Naive thymus-derived CD8-positive, alpha-beta T cell (primary cell): ENCODE measurements at places on chromosomes 2 and 18.

- no peak overlapping the region for H3K4me3 ChIP-seq
- peaks cover 40% of the 10 kb centered on the region for H3K27me3 ChIP-seq
- H3K27ac ChIP-seq, result no peak overlapping the region
- H3K36me3 ChIP-seq, result no peaks in the 10 kb centered on the region
Observed at GRCh38 chr2:18465979-18466378, 94.5 kb downstream of the RDH14 start.

GRCh38 chr2:214069254-214069653 is 341.6 kb upstream of the VWC2L start:
- DNase-seq, result no peak
- no peaks in the 10 kb centered on the region for H3K4me1 ChIP-seq
- H3K27ac ChIP-seq, result no peak overlapping the region
- H3K36me3 ChIP-seq, result no peaks in the 10 kb centered on the region
- no peak overlapping the region for H3K4me3 ChIP-seq
- no peaks in the 10 kb centered on the region for H3K27me3 ChIP-seq

DNA sequence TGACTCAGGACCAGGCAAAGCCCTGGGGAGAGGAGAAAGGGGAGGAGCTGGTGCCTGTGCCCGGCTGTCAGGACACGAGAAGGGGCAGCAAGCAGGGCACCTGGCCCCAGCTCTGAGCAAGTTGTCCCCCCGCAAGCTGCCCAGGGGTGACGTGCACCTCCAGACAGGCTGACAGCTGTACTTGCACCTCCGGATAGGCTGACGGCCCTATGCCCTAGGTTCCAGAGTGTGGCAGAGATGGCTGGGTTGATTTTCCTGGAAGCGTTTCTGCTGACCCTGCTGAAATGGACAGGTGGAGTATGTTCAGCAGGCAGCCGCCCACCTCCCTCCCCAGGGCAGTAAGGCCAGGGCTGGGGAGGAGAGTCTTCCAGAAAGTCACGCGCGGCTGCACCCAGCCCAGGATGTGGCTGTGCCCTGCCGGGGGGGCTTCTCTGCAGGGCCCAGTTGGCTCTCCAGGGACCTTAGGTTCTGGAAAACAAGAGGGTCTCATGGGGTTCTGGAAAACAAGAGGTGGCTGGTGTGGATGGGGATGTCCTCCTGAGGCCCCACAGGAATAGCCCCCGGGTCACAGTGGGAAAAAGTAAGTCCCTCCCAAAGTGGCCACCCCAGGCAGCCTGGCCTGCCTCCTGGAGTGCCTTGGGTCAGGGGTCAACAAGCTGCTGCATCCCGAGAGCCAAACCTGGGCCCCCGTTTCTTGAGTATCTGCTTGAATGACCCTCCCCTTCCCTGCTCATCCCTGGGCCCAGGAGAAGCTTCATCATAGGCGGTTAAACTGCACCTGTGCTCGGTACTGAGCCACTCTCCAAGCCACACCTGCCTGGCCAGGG is 71.4 kb upstream of the OTOS start:
- no peak overlapping the region for H3K4me3 ChIP-seq
- no peaks in the 10 kb centered on the region for H3K4me1 ChIP-seq
- peak; percentile 47 for DNase-seq
- H3K27ac ChIP-seq, result no peak overlapping the region
- no peaks in the 10 kb centered on the region for H3K36me3 ChIP-seq

DNA sequence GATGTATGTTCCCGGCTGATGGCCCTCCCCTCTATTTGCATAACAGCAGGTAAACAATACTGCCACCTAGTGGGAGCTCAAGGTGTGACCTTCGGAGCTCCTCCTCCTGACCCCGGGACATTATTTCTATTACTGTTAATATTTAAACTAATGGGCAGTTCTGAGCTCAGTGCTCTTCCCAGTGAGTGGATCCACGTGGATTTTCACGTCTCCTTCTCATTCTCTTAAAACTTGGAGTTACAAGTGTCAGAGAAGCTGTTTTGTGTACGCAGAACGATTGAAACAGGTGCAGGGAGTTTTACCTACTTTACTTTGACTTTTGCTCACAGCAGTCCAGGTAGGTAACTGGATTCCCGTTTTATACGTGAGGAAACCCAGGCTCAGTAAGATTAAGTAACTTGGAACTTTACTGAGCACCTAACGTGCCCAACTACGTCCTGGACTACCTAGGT is 127.3 kb downstream of the PRKCE start:
- no peaks in the 10 kb centered on the region for H3K36me3 ChIP-seq
- H3K4me1 ChIP-seq, result no peaks in the 10 kb centered on the region
- peak; percentile 54 for DNase-seq
- no peak overlapping the region for H3K27ac ChIP-seq
- peak overlapping the region; percentile 66 for H3K4me3 ChIP-seq

DNA sequence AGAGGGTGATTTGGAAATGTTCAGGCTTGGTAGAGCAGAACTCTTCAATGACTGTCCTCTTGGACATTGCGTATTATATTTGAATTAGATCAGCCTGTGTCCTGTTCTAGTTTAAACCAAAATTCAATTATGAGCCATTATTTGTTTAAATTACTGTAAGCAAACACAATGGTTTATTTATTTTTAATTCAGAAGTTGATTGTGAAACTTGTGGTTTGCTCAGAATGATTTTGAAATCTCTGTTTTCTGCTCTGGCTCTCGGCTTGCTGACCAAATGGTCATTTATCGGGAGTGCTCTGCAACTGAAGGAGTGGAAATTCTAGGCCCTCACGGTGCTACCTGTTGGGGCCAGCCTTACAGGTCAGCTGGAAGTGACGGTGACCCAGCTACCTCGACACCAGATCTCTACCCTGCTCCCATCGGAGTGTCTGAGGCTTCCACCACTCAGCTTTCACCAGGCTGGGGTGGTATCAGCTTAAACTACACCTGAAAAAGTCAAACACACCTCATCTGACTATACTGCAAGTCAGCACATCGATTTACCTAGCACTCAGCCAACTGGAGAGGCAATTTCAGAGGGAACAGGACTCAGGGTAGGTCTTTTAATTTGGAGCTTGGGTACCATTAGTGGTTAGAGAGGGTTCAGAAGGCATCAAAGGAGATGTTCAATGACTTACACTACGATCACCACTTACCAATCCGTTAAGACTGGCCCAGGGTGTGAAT is 36.8 kb upstream of the GPD2 start:
- H3K27ac ChIP-seq, result peak overlapping the region; percentile 97
- peak overlapping the region; percentile 96 for H3K4me3 ChIP-seq
- H3K27me3 ChIP-seq, result no peaks in the 10 kb centered on the region
- H3K4me1 ChIP-seq, result peaks cover 36% of the 10 kb centered on the region
- H3K36me3 ChIP-seq, result no peaks in the 10 kb centered on the region

DNA sequence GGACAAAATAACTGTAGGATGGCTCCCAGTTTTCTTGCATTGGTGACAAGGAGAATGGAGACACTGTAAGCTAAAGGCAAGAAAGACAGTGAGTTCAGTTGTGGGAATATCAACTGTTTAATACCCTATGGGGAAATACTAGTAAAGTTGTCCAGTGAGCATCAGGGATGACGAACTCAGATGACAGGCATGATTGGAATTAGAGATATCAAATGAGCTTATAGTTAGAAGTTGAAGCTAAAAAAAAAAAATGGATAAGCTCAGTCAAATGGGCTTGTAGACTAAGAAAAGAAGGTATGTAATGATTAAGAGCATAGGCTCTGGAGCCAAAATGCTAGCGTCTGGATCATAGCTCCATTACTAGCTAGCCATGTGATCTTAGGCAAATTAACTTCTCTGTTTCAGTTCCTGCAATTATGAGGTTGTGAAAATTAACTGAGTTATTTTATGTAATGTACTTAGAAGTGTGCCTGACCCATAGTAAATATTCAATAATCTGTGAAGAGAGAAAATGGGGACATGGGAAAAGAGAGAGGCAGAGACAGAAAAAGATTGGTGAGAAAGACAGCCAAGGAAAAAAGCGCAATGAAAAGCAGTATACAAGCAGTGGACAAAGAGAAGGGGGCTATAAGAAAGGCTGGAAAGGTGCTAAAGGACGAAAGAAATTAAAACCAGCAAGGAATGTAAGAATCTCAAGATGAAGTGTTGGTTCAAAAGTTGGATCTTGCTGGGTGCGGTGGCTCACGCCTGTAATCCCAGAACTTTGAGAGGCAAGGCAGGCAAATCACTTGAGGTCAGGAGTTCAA is 95.7 kb upstream of the SLC39A10 start:
- DNase-seq, result no peak
- H3K4me1 ChIP-seq, result peaks cover 33% of the 10 kb centered on the region
- no peaks in the 10 kb centered on the region for H3K27me3 ChIP-seq
- H3K36me3 ChIP-seq, result peaks cover 5% of the 10 kb centered on the region
- peak overlapping the region; percentile 77 for H3K4me3 ChIP-seq

DNA sequence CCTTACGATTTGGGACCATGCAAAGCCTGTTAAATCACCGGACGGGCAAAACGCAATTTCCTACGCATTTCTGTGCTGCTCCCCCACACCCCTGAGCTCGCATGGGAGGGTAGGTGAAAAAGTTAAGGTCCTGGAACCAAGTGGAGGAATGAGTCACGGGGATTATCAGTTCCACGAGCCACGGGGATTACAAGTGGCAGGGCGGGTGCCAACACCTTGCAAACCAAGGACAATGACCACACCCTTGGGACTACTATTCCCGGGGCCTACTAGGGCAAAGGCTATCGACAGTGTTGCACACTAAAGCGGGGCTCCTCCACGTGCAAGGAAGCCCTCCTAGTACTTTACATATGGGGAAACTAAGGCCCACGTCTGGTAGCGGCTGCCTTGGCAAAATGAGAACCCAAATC is 447 bp downstream of the RETSAT start:
- no peak for DNase-seq
- H3K27ac ChIP-seq, result peak overlapping the region; percentile 99
- H3K27me3 ChIP-seq, result no peaks in the 10 kb centered on the region
- peaks cover 44% of the 10 kb centered on the region for H3K36me3 ChIP-seq
- peaks cover 22% of the 10 kb centered on the region for H3K4me1 ChIP-seq
- peak overlapping the region; percentile 95 for H3K4me3 ChIP-seq

DNA sequence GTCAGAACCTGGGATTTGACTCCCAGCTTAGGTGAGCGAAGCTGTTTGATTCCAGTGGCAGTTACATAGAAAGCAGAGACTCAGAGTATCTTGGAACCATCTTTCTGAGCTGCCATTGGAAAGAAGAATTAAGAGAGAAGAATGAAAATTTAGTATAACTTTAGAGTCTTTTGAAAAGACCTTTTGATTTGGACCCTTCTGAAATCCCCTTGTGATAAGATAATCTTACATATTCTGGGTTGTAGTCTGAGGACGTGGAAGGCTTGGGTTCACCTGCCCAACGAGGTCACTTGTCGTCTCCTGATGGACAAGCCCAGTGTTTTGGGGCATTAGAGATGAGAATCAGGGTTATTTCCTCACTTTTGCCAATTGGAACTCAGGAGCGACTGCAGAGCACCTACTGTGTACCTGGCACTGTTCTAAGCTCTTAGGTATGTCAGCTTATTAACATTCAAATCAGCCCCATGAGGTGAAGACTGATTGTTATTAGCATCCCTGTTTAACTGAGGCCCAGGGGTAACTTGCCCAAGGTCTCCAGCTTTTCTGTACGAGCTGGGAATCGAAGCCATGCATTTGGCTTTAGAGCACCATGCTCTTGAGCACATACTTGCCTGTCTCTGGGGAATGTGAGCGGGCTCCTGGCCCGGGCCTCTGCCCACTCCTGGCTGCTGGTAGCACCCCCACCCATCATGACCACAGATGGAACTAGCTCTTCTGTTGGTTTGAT is 2.9 kb downstream of the HK2 start:
- peak overlapping the region; percentile 76 for H3K27ac ChIP-seq
- H3K27me3 ChIP-seq, result no peaks in the 10 kb centered on the region
- no peaks in the 10 kb centered on the region for H3K36me3 ChIP-seq
- peak overlapping the region; percentile 84 for H3K4me3 ChIP-seq

GRCh38 chr2:25341753-25342371 is at the start of gene DNMT3A:
TSS of gene DNMT3A (minus strand) at chr2:25341925. CDS start at chr2:25313984, 27,941 bp downstream.
- peak within 1 kb of the TSS; percentile 85 for H3K4me3 ChIP-seq
- H3K27ac ChIP-seq, result no peak within 1 kb of the TSS
- no peaks in the 10 kb centered on the region for H3K27me3 ChIP-seq
- H3K4me1 ChIP-seq, result peaks cover 16% of the 10 kb centered on the region

GRCh38 chr2:135510577-135510976 is 20.4 kb downstream of the ZRANB3 start:
- H3K4me1 ChIP-seq, result peaks cover 2% of the 10 kb centered on the region
- no peaks in the 10 kb centered on the region for H3K27me3 ChIP-seq
- H3K27ac ChIP-seq, result no peak overlapping the region
- H3K36me3 ChIP-seq, result peaks cover 21% of the 10 kb centered on the region
- no peak overlapping the region for H3K4me3 ChIP-seq
- DNase-seq, result no peak

- H3K4me3 ChIP-seq, result no peak overlapping the region
- H3K27ac ChIP-seq, result no peak overlapping the region
- no peaks in the 10 kb centered on the region for H3K27me3 ChIP-seq
- H3K4me1 ChIP-seq, result no peaks in the 10 kb centered on the region
- no peak for DNase-seq
- H3K36me3 ChIP-seq, result no peaks in the 10 kb centered on the region
Observed at GRCh38 chr18:23599809-23600208, 13.5 kb upstream of the NPC1 start.

GRCh38 chr2:37882036-37882435 is 43.1 kb upstream of the RMDN2 start:
- H3K27ac ChIP-seq, result no peak overlapping the region
- no peaks in the 10 kb centered on the region for H3K36me3 ChIP-seq
- H3K4me1 ChIP-seq, result peaks cover 13% of the 10 kb centered on the region

DNA sequence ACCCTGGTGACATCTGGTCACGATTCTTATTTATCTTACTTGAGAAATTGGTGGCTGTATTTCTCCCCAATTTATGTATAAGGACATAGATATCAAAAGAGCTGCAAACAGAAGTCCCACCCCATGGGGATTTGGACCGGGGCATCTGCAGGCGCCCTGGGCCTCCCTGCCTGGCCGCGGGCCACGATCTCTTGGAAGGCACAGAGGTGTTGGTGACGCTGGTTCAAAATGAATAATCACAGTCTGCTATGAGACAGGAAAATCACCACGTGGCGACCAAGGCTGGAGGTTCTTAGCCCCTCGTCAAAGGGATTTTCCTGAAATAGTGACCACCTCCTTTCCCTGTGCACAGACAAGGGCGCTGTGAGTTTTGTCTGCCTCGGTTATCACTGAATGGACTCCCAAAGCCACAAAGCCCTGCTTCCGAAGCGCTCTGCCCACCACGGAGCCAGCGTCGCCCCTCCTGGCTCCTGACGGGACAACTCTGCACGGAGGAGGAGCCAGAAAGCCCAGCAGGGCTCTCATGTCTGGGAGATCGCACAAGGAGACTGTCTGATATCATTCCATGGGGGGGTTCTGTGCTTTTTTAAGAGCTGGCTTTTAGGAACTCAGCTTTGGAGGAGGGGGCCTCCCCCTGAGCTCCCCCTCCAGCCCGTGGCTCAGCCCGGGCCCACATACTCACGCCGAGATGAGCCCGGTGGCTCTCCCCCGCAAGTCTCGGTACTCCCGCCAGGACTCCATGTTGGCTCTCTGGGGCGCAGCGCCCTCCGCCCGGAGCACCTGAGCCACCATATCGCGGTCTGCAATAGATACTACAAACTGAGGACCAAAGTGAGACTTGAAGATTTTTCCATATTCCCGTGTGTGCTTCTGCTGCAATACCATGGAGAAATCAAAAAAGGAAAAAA is 14.6 kb downstream of the CYP27C1 start:
- no peak overlapping the region for H3K27ac ChIP-seq
- H3K27me3 ChIP-seq, result peaks cover 32% of the 10 kb centered on the region
- H3K4me3 ChIP-seq, result no peak overlapping the region
- H3K4me1 ChIP-seq, result peaks cover 1% of the 10 kb centered on the region

GRCh38 chr2:202718614-202719013 is 83.8 kb downstream of the FAM117B start:
- H3K4me3 ChIP-seq, result peak overlapping the region; percentile 69
- no peaks in the 10 kb centered on the region for H3K27me3 ChIP-seq
- H3K4me1 ChIP-seq, result peaks cover 53% of the 10 kb centered on the region
- no peak for DNase-seq
